ENCODE measurements at places on chromosomes 4 and X.

- DNase-seq = no peak
These were observed 118.1 kb upstream of the EMCN start for GRCh38 chr4:100635899-100636298.

GRCh38 chr4:38044060-38044459 is 83.9 kb downstream of the PTTG2 start:
- DNase-seq = no peak

DNA sequence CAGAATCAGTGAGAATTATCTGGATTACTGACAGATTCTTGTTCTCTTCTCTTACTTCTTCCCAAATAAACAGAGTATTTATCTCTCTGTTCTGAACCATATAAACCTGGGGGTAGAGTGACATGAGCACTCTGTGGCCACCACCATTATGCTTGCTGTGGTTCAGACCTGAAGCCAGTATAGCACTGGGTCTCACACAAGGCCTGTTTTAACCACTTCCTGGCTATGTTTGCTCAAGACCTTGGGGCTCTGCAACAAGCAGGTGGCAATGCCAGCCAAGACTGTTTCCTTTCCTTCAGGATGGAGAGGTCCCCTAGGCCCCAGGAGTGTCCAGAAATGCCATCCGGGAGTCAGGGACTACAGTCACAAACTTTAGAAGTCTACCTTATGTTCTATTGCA is 21.7 kb upstream of the HEPH start:
- no peak for DNase-seq

DNA sequence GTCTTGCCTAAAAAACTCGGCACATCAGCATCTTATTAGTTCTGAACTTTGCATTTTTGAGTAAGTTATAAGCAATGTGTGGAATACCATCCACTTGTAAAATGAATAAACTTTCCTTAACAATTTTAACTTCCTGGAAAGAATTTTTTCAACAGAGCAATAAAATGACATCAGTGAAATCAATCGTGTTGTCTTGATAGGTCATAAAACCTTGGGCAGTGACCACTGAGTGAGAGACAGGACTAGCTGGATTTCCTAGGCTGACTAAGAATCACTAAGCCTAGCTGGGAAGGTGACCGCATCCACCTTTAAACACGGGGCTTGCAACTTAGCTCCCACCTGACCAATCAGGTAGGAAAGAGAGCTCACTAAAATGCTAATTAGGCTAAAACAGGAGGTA is 403.0 kb upstream of the CNKSR2 start:
- DNase-seq = no peak

GRCh38 chrX:23503835-23504539 is 163.3 kb upstream of the PRDX4 start:
- peak; percentile 87 for DNase-seq

DNA sequence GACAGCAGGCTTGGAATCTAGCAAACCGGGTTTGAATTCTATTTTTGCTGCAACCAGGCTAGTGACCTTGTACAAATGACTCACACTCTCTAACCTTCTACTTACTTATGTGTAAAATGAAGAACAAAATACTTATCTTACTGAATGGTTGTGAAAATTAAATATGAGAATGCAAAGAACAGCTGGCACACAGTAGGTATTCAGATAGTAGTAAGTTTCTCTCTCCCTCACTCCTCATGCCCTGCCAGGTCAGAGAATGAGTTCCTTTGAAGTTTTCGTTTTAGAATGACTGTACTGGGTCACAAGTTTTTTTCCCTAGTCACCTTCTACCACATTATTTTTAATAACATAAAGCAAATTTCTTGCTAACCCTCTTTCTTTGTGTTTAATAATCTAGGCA is 33.0 kb downstream of the CISD2 start:
- DNase-seq = no peak

- DNase-seq = no peak
These were observed 35.2 kb downstream of the SMIM20 start for GRCh38 chr4:25949173-25949748.

DNA sequence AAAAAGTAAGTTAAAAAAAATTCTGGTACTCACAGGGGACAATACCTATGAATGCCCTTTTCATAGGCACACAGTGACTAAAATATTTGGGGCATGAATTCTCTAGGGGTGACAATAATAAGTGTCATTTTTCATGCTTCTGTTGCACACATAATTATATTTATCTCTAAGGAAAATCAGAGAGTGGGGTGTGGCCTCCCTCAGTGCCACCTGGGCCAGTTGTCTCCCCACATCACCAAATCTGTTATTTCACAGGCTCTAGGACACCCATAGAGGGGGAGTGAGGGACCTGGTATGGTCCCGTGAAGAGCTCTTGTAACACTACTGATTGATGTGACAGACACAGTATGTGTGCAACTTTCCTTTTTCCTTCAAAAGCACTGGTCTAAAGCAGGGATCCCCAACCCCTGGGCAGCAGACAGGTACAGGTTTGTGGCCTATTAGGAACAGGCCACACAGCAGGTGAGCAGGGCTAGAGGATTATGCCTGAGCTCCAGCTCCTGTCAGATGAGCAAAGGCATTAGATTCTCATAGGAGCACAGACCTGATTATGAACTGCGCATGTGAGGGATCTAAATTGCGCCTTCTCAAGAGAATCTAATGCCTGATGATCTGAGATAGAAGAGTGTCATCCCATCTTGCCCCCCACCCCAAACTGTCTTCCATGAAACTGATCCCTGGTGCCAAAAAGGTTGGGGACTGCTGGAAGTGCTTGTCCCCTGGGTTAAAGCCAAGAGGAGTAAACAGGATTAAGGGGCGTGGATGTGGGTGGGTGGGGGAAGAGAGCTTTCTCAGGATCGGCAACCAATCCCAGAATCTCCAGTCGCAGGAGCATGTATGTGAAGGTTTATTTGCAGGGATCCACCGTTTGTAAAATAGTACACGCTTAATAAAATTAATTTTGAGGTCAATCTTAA is 856 bp downstream of the SLC9B1 start:
- no peak for DNase-seq

DNA sequence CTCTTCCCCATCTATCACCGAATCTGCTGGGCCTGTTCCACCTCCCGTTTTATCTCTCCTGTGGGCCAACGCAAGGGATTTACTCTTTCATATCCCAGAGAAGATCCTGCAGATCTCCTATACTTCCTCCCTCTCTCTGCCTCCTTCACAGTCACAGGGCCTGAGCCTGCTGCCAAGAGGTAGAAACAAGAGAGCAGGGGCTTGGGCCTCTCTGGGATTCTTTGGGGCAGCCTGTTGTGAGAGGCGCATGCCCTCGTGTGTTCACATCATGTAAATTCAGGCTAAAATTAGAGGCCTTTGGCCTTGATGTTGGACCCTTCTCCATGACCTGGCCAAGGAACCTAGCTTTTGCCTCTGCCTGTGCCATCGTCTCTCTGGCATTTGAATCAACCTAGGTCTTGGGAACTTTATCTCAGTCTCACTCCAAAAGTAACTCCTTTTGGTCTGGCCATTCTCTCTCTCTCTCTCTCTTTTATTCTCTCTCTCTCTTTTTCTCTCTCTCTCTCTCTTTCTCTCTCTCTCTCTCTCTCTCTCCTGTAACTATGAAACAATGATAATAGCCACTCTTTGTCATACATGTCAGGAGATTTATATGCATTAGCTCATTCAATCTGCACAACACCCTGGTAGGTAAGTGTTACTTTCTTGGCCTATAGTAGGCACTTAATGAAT is 20.0 kb upstream of the EFNB1 start:
- no peak for DNase-seq

GRCh38 chr4:158845311-158846041 is 76.7 kb downstream of the FNIP2 start:
- no peak for DNase-seq

- DNase-seq = no peak
These were observed 27.8 kb upstream of the FGFBP2 start for GRCh38 chr4:15990570-15991285.

- DNase-seq = no peak
These were observed 307.5 kb upstream of the SLIT2 start for GRCh38 chr4:19944251-19944650.

GRCh38 chrX:55029291-55029690 is 1.5 kb downstream of the ALAS2 start:
- DNase-seq = no peak

DNA sequence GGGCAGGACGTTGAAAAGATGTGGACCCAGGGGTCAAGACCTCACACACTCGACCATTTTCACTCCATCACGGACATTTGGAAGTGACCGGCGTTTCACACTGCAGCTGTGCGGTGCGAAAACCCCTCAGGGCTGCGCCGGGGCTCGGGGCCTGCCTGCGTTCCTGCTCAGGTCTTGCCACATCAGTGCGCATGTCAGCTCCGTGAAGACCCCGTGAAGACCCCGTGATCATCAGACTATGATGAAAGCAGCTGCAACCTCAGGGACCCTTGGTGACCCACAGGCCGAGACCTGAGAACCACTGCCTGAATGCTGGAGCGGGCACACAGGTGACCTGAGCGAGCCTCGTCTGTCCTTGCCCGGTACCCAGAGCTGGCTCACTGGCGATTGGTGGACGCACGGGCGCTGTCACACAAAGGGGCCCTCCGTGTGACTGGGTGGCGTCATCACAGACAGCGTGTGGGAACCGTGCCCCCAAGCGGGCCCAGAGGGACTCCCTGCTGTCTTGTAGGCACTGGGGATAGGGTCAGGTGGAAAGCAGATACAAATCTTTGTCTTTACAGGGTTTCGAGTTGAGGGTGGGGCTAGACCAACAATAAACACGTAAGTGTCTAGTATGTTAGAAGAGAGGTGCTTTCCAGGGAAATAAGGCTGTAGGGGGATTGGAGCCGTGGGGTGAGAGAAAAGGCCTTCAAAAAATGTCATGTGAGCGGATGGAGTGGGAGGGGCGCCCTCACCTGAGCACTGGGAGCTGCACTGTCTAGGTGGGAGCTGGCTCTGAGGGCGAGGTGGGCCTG is 12.7 kb downstream of the MSANTD1 start:
- DNase-seq = peak; percentile 47

GRCh38 chrX:16832301-16832700 is 37.9 kb downstream of the RBBP7 start:
- DNase-seq = no peak

- no peak for DNase-seq
These were observed 15.8 kb downstream of the UBE2K start for GRCh38 chr4:39713691-39714090.

DNA sequence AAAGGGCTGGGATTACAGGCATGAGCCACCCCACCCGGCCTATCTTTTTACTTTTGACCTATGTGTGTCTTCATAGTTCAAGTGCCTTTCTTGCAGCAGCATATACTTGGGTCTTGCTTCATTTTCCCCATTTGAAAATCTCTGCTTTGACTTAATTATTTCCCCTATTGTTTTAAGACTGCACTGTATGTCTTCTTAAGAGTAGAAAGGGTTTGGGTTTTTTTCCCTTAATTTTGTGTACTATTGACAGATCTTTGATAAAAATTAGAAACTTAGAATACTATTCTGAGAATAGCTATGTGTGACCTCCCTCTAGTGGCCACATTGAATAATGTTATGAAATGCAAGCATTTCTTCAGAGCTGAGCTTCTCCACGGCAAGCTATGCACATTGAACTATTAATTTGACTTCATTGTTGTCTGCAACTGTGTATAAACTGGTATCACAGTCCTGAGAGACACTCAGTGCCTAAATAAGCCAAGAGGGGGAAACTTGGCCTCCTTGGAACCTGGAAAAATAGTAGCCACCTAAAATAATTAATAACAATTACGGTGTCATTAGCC is 8.7 kb upstream of the SLC25A4 start:
- DNase-seq = no peak

DNA sequence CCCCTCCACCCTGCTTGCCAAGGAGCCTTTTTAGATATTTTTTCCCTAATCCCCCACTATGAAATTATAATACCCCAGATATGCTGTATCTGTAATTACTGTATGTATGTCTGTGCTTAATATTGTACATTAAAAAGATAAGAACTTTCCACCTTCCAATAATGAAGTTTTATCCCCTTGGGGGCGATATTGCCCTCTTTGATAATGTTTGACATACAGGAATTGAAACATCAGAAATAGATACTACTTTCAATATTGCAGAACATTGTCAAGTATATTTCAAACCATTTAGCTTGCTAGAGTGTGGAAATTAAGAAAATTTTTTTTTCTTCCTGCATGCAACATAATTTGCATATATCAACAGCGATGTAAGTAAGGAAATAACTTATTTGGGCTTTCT is 58.9 kb downstream of the NAF1 start:
- DNase-seq = no peak

DNA sequence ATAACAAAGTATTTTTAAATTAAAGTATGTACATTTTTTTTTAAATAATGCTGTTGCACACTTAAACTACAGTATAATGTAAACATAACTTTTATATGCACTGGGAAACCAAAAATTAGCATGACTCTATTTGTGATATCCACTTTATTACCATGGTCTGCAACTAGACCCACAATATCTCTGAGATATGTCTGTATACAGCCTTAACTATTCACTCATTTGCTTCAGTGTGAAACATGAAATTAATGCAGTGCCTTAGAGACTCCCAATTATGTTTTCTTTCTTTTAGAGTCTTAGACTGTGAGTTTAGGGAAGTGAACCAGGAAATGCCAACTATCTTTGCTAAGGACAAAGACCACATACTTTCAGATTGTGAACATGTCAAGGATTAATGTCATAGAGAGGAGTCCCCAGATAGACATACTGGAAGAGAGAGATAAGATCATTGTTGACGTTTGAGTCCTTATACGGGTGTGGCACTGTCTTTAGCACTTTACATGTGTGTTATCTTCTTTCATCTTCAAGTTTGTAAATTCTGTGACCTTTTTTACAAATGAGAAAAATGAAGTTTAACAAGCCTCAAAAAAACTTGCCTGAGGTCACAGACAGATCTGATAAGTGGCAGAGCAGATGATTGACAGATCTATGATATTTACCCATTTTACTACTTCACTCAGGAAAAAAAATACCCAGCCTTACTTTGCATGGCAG is 23.2 kb downstream of the CXorf58 start:
- DNase-seq = no peak

DNA sequence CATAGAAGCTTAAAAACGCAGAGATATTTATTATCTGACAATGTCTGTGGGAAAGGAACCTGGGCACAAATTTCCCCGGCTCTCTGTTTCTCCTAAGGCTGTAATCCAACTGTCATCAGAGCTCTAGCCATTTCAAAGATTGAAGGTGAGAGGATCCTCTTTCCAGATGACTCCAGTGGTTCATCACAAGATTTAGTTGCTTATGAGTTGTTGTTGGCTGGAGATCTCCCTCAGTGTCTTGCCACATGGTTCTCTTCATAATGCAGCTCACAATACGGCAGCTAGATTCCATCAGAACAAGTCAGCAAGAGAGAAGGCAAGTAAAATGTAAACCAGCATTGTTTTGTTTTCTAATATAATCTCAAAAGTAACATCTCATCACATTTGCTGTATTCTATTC is 369.4 kb downstream of the GASK1B start:
- no peak for DNase-seq

GRCh38 chr4:36256398-36256891 is 12.1 kb upstream of the ARAP2 start:
- no peak for DNase-seq

GRCh38 chr4:21915761-21916160 is 32.8 kb downstream of the KCNIP4 start:
- no peak for DNase-seq

DNA sequence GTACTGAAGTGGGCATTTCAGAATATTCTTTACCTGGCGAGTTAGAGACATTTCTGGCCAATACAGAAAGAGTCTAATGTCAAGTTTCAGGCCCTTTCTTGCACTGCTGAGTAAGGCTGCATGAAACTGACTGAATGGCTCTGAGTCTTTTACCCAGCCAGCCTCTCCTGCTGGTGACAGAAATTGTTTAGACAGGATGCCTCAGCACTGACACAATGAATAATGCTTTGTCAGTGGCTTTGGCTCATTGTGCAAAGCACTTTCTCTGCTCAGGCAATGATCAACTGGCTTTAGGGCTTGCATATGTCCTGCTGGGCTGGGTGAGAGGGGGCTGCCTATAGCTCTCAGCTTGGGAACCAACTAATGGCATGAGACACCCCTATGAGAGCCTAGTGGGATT is 45.5 kb downstream of the CLNK start:
- DNase-seq = no peak

Measured in RWPE2 (cell line).